Adrenal gland (tissue), 19 donors: ENCODE measurements at places on chromosomes 4 and X. TPM values are rescaled to one million over a fixed set of nuclear protein-coding genes. Genes with fewer than 3 reads are reported as not detected.

Gene ARMCX1
- 50.6 TPM for total RNA-seq

DNA sequence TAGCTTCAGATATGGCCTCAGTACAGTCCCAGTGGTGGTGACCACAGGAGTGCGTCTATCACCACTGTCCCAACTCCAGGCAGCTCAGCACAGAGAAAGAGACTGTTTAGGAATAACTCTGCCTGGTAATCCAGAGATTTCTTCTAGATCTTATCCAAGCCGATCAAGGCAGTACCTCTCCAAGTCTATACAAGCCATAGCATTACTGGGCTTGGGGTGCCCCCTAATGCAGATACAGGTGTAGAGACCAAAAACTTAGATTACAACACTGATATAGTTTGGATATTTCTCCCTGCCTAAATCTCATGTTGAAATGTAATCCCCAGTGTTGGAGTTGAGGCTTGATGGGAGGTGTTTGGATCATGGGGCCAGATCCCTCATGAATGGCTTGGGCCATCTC lies 100.9 kb downstream of the PTCHD1 start:
- H3K27ac ChIP-seq, result no peak overlapping the region
- no peak for DNase-seq
- no peaks in the 10 kb centered on the region for H3K36me3 ChIP-seq
- peaks cover 9% of the 10 kb centered on the region for H3K27me3 ChIP-seq
- no peaks in the 10 kb centered on the region for H3K4me1 ChIP-seq

DNA sequence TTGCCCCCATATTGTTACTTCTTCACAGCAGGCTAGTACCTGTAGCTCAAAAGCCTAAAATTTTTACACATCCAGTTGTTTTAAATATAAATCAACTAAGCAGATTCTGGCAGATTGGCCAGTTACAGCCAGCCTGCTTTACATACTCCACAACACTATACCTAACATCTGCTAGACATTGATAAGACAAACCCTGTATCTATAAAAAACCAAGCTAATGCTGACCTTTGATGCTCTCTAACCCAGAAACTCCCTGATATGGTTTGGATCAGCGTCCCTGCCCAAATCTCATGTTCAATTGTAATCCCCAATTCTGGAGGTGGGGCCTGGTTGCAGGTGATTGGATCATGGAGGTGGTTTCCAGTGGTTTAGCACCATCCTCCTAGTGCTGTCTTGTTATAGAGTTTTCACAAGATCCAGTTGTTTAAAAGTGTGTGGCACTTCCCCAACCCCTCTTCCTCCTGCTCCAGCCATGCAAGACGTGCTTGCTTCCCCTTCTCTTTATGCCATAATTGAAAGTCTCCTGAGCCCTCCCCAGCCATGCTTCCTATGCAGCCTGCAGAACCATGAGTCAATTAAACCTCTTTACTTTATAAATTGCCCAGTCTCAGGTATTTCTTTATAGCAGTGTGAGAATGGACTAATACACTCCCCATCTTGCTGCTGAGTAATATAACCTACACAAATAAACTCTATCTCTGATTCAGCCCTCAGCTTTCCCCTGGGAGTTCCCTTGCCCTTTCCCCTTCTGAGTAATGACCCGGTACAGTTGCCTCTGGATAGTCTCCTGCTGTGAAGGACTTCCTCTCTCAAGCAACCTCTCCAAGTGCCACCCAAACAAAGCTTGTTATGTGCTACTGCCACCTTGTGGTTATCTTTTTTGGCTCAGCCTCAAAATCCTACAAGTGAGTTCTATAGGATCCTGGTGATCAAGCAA lies 39.6 kb downstream of the ZCCHC13 start:
- no peak overlapping the region for H3K4me3 ChIP-seq
- peaks cover 9% of the 10 kb centered on the region for H3K27me3 ChIP-seq
- H3K36me3 ChIP-seq, result no peaks in the 10 kb centered on the region

- H3K27me3 ChIP-seq, result no peaks in the 10 kb centered on the region
- H3K27ac ChIP-seq, result no peak overlapping the region
- no peaks in the 10 kb centered on the region for H3K4me1 ChIP-seq
- H3K36me3 ChIP-seq, result no peaks in the 10 kb centered on the region
- no peak for DNase-seq
- no peak overlapping the region for H3K4me3 ChIP-seq
Observed at GRCh38 chrX:31340587-31340986, 268.7 kb upstream of the FTHL17 start.

GRCh38 chr4:105751718-105752299 lies 43.2 kb downstream of the GSTCD start:
- no peaks in the 10 kb centered on the region for H3K36me3 ChIP-seq
- no peak for DNase-seq
- no peak overlapping the region for H3K4me3 ChIP-seq
- H3K27ac ChIP-seq, result no peak overlapping the region
